ENCODE measurements at places on chromosomes 1 and 21.

DNA sequence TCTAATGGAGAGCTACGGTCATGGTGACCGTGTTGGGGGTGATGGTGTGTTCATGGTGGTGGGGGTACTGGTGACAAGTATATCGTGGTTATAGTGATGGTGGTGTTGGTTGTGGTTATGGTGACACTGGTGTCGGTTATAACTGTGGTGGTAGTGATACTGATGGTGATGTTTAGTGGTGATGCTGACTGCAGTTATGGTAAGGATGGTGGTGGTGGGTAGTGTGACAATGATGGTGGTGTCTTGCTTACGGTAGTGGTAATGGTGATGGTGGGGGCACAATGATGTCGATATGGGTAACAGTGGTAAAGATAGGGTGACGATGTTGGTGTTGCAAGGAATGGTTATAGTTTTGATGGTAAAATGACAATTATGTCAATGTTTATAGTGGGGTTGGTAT, 98.9 kb upstream of the SLC2A1 start:
- no peak for DNase-seq

- DNase-seq: no peak
These were observed 286.1 kb downstream of the PCP4 start for GRCh38 chr21:40153351-40153750.

DNA sequence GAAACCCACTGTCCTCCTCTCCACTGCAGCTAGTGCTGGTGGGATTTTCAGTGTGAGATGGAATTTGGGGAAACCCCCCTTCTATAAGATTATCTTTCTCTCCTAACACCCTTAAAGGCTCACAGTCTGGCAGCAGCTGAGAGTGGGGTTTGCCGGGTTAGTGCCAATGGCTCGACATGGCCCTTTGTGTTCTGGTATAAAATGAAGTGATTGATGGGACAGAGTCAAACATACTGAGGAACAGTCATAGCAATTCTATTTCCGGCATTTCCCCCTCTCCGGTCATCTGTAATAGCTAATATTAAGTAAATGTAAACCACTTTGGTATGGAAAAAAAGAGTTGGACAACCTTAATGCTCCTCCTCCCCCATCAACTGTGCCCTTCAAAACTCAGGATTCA, 37.6 kb downstream of the TFF3 start:
- no peak for DNase-seq

- DNase-seq: no peak
These were observed 68.6 kb downstream of the PIK3CD start for GRCh38 chr1:9719978-9720722.

DNA sequence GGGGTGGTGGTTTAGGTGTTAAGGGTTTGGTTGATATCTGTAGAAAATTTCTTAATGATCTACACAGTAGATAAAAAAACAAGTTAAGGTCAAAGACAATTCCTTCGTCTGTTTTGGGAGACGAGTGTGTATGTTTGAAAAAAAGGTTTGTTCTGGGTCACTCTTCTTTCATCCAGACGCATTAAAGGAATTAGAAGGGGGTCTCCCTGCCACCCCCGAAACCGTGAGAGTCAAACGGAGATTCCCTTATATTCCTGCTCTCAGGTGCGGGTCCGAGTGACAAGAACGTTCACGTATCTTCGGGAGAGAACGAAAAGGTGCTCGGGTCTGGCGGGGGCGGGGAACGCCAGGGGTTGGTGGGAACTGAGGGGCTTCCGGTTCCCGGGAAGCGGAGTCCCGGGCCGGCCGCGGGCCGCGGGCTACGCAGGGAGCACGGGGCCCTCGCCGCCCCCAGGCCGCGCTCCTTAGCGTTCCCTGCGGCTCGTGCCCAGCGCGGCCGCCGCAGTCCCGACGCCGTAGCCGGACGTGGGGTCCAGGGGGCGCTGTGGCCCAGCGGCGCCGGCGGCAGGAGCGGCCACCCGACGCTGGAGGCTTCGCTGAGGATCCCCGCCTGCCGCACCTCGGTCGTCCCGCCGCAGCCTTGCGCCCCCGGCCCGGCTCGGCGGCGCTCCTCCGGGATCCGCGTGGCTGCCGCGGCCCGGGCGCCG, at the start of gene ZFYVE9:
TSS of gene ZFYVE9 (plus strand) at position 577 of the 707 bp plus-strand sequence. CDS start 91,118 bp downstream, outside the sequence.
- DNase-seq: no peak

DNA sequence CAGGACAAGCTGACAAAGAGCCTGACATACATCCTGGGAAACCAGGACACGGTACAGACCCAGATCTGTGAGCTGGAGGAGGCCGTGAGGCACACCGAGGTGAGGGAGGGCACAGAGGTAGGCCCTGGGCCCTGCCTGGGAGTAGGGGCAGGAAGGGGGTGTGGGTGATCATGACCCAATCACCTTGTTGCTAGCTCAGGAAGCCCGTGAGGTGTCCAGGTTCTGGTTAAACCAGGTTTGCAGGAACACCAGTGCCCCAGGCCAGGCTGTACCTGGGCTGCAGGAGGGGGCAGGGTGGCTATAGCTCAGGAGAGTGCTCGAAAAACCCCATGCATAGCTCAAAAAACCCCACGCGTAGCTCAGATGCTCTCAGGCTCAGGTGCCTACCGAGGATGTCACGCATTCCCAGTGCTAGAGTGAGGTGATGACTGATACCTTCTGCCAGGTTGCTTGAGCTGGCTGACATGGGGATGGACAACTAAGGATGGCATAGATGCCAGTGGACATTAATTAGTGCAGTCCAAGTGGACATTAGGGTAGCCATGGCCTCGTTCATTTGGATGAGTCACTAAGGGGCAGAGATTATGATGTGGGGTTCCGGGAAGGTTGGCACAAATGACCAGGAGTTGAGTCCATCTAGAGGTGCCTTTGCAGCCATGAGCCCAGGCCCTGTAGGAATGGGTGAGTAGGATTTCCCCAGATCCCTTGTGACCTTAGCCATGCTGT, 3.7 kb downstream of the TRIM46 start:
- DNase-seq: no peak

GRCh38 chr21:37463083-37463801, 96.7 kb downstream of the DYRK1A start:
- no peak for DNase-seq

DNA sequence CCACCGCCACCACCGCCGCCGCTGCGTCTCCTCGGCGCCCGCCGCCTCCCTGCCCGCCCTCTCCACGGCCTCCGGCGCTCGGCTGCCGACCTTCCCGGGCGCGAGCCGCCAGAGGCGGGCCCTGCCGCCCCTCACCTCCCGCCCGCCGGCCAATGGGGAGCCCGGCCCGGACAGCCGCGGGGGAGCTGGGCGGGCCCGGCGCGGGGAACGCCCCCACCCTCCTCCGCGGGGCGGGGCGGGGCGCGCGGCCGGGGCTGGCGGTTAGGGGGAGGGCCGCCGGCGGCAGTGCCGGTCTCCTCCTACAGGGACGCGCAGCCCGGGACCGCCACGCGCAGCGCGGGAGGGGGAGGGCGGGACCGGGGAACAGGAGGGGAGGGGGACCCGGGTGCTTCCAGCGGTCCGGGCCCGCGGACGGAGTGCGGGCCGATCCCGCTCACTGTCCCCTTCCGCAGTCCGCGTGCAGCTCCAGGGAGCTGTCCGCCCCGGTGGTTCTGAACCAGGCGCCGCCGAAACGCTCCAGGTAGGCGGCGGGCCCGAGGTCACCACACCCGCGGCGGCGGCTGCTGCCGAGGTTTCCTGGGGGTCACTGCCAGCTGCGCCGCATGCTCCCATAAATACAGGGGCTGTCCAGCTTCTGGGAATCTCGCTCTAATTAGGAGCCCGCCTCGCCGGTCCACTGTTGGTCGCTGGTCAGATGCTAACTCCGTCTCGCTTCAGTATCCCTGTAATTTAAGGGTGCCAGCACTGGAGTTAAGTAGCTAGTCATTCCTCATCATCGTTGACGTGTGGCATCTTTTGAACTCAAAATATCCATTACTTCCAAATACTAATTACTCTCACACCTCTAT, at the start of gene PGBD5:
TSS of gene PGBD5 (minus strand) at position 87 of the 848 bp plus-strand sequence. CDS start 404 bp downstream, outside the sequence.
- no peak for DNase-seq

- no peak for DNase-seq
These were observed 233.4 kb upstream of the FGGY start for GRCh38 chr1:59063501-59063900.

GRCh38 chr1:40599926-40600325, 65.6 kb downstream of the RIMS3 start:
- no peak for DNase-seq

- no peak for DNase-seq
These were observed 19.5 kb downstream of the HYI start for GRCh38 chr1:43434256-43434655.

- DNase-seq: no peak
These were observed 14.8 kb downstream of the LYST start for GRCh38 chr1:235851939-235852338.

DNA sequence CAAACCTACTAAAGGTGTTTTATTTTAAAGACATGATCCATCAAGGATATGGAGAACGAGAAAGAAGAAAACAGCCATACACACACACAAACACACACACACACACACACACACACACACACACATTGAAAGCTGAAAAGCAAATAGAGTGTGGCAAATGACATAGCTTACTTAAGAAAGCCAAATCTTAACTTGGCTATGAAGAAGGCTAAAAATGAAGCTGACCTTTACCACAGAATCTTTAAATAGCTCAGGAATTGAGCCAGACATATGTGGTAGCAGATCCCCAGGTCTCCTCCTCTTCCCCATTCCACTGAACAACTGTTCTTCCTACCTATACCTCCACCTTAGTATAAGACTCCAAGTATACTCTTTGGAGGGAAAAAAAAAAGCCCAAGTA, 185.6 kb downstream of the CLEC20A start:
- DNase-seq: no peak

GRCh38 chr1:59892841-59893811, 33.4 kb downstream of the CYP2J2 start:
- no peak for DNase-seq

- no peak for DNase-seq
These were observed 19.2 kb upstream of the PEF1 start for GRCh38 chr1:31663622-31664452.

DNA sequence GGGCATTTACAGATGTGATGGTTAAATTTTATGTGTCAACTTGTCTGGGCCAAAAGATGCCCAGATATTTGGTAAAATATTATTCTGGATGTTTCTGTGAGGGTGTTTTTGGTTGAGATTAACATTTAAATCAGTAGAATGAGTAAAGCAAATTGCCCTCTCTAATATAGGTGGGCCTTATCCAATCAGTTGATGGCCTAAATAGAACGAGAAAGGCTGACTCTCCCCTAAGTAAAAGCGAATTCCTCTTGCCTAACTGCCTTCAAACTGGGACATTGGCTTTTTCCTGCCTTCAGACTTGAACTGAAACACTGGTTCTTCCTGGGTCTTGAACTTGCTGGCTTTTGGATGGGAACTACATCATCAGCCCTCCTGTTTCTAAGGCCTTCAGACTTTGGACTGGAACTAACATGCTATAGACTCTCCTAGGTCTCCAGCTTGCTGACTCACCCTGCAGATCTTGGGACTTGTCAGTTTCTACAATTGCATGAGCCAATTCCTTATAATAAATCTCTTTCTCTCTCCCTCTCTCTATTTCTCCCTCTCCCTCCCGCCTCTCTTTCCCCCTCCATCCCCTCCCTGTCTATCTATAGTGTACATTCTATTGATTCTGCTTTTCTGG, 10.2 kb upstream of the NAV1 start:
- DNase-seq: no peak

GRCh38 chr1:33367485-33368405, 46.8 kb upstream of the A3GALT2 start:
- no peak for DNase-seq

DNA sequence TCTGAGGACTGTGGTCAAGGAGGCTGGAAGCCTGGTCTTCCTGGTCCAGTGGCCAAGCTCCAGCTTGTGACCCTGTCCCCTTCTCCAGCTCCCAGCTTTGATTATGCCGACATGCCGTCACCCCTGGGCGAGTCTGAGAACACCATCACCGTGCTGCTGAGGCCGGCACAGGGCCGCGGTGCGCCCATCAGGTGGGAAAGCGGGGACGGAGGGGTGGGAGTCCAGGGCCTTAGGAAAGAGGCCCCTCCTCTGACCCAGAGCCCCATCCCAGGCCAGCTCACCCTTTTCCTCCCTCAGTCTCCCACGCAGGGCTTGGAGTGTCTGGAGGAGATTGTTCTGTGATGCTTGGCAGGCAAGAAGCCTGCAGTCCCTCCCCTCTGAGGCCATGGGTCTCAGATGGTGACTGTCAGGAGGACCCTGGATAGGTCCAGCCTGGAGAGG, 43.6 kb downstream of the PTPRU start:
- no peak for DNase-seq

- DNase-seq: no peak
These were observed 2.9 kb downstream of the CACHD1 start for GRCh38 chr1:64472805-64473204.

GRCh38 chr1:51642739-51643142, 25.8 kb downstream of the OSBPL9 start:
- DNase-seq: no peak

- DNase-seq: no peak
These were observed 34.7 kb downstream of the RGS5 start for GRCh38 chr1:163168053-163168452.

GRCh38 chr1:201385299-201385891, 7.9 kb upstream of the TNNT2 start:
- no peak for DNase-seq

DNA sequence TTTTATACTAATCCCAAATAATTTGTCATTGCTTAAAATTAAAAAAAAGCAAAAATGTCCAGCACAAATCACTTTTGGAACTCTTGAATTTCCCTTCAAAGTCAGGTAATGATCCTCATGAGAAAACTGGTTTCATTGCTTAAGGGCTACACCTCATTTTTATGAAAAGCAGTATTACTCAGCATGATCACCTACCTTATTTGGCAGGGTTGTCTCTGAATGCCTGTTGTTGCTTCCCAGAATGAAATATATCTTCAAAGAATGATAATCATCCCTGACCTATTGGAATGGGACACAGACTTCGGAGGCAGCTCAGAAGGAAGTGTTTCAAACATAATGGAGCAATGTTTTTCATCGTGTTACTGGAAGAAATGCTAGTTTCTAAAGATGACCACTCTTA, 29.7 kb downstream of the C1orf21 start:
- no peak for DNase-seq

DNA sequence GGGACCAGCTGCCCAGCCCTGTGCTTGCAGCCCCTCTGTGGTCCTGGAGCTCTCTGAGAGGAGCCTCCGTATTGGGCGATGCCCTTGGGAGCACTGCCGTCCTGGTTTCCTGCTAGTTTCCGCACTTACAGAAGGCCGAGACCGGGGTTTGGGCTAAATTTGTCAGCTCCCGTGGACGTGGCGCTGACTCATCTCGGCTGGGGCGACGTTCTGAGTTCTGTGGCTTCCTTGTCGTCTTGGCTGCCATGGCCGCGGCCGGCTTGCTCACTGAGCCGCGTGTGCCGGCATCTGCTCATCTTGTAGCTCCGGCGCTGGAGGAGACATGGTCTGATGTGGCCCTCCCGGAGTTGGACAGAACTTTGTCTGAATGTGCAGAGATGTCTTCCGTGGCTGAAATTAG, 64.9 kb downstream of the PCNT start:
- no peak for DNase-seq

DNA sequence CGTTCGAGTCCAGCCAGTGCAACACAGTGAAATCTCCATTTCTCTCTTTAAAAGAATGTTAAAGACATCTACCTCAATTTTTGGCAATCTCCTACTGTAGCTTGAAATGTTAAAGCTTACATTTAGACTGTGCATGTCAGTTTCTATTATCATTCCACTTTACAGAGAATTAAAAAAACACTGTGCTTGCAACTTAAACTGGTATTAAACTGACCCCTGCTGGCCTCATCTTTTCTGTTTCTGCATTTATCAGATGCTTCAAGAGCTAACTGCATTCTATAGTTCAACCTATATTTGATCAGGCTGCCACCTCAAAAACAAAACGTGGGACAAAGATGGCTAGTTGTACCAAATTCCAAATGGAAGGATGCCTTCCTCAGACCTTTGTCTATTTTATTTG, 226.5 kb downstream of the SMYD3 start:
- DNase-seq: no peak

GRCh38 chr1:113834716-113835115, 22.4 kb upstream of the RSBN1 start:
- DNase-seq: no peak
